ENCODE measurements at places on chromosomes 2 and 18.

- DNase-seq, result no peak
Measured at GRCh38 chr2:191615596-191615995, 62.3 kb upstream of the NABP1 start.

GRCh38 chr2:73925033-73925704, 1.5 kb upstream of the DGUOK start:
- no peak for DNase-seq

- DNase-seq, result no peak
Measured at GRCh38 chr2:85591563-85591962, 4.0 kb upstream of the RNF181 start.

GRCh38 chr2:216029416-216030129, 16.2 kb upstream of the MREG start:
- DNase-seq, result no peak

DNA sequence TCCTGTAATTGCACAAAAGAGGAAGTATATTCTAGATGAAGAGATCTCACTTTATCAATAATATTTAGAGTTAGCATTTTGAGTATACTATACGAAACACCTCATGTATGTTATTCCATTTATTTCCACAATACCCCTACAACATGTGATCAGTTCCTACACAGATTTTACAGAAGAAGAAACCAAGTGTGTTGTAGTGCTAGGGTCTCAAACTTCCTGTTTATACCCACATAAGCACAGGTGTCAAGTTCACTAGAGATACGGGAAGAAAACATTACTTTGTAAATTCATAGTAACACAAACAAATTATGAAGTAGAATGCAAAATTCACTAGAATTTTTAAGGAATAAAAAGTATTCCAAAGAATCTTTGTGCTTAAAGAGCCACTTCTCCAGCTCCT, 46.4 kb downstream of the KCTD18 start:
- no peak for DNase-seq

GRCh38 chr2:198615972-198616371, 811.6 kb downstream of the PLCL1 start:
- no peak for DNase-seq

DNA sequence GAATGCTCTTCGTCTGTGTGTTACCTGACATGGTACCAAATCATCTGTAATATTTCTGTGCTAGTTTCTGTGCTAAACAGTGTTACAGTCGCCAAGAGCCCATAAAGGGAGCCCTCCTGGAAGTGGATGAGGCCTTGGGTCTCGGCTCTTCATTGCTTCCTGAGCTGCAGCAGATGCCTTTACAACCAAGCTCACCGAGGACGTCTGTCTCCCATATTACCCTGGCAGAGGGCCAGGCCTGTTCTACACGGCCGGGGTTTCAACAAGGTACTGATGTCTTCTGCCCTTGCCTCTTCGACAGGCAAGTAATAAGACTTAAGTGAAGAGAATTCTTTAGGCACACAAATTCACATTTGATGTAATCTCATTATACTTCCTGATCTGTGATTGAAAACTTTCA, 16.8 kb downstream of the RPL31 start:
- no peak for DNase-seq

- DNase-seq, result no peak
Measured at GRCh38 chr18:58054041-58054781, 10.2 kb downstream of the NEDD4L start.

GRCh38 chr2:180322781-180323180, 315.7 kb upstream of the CWC22 start:
- DNase-seq, result no peak

- no peak for DNase-seq
Measured at GRCh38 chr18:32956591-32957315, 183.9 kb upstream of the KLHL14 start.

- DNase-seq, result no peak
Measured at GRCh38 chr2:58429014-58429875, 188.1 kb upstream of the FANCL start.

DNA sequence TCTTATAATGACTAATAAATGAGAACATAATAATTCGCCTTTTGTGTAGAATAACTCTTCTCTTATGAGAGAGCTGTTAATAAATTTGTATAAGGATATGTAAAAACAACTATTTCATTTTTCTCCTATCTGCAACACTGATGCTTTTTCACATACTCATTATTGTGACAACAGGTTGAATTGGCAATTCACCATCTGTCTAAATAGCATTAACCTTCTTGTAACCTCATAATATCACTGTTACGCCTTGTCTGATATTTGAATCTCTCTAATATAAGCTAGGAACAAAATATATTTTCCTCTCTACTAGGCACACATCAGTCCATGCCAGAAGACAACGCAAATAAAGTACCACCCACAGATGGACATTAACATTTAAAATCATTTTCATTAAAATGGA, 938.9 kb downstream of the CPS1 start:
- DNase-seq, result no peak

- DNase-seq, result no peak
Measured at GRCh38 chr2:152781175-152781574, 62.8 kb downstream of the ARL6IP6 start.

GRCh38 chr18:38520786-38521185, 955.2 kb upstream of the CELF4 start:
- no peak for DNase-seq

DNA sequence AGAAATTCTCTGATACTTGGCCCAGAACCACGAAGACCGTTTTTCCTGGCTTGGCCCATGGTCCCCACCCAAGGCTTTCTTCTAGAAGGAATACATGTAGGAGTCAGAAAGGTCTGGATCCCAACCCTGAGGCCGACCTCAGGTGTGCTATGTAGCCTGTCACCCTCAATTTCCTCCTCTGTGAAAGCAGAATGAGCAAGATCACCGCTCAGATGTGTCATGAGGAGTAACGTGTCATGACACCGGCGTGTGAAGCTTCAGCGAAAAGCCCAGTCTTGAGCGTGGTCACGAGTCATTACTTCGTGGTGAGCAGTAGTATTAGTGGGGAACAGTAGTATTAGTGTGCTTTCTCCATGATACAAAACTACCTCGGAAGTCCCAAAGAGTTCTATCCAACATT, 103.4 kb downstream of the ALPK2 start:
- peak; percentile 2 for DNase-seq

DNA sequence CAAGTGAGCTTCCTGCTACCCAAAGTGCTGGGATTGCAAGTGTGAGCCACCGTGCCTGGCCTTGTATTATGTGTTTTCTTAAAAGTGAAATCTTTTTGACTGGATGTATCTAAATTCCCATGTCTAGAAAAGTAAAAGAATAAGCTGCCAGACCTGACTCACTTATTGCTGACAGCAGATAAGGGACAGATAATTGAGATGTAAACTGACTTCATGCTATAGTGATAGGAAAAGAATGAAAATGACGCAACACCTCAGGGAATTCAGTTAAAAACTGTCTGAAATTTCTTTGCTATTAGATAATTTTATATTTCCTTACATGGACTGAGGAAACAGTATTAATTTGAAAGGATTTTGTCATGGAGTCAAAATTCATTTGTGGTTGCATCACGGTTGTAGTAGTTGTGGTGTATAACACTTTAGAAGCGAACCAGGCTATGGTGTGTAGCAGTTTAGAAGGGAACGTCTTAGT, 19.4 kb downstream of the TTC27 start:
- DNase-seq, result no peak

- no peak for DNase-seq
Measured at GRCh38 chr2:11102956-11103860, 52.1 kb upstream of the SLC66A3 start.

- DNase-seq, result no peak
Measured at GRCh38 chr18:23550898-23551297, 35.4 kb downstream of the NPC1 start.

DNA sequence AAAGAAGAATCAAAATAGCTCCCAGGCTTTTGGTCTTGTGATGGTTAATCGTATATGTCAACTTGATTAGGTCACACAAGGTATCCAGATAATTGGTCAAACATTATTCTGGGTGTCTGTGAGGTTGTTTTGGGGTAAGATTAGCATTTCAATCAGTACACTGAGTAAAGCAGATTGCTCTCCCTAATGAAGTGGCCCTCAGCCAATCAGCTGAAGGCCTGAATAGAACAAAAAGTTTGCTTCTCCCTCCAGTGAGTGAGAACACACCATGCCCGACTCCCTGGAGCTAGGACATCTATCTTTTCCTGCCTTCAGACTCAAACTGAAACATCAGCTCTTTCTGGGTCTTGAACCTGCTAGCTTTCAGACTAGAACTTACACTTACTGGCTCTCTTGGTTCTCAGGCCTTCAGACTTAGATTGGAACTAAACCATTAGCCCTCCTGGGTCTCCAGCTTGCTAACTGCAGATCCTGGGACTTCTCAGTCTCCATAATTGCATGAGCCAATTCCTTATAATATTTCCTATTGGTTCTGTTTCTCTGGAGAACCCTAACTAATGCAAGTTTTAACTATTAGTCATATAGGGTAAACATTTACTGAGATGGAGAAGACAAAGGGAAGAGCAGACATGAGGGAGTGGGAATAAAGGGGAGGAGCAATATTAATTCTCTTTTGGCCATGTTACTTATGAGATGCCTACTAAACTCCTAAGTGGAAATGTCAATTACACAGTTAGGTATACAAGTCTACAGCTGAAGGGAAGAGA, 25.5 kb downstream of the LNPK start:
- no peak for DNase-seq

DNA sequence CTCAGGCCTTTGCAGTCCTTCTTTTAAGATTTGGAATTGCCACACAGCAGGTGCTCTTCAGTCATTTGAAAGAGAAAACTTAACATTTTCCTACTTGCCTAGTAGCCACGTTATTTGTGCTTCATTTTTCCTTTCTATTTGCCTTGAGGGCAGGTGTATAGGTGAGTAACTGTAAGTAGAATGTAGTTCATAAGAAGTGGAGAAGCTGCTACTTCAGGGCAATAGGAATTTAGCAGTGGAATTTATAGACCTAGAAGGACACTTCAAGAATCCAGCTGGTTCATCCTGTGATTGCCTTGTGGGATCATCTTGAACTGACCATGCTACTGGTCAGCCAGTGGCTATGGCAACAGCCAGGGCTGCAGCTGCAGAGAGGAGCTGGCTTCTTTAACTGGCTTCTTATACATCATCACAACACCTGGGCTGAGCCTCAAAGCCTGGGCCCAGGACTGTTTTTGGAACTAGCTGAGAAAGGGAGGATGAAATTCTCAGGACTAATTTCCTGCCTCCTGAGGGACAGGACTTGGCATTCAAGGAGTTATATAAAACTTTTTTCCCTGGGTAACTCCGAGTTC, 5.1 kb upstream of the LANCL1 start:
- DNase-seq, result no peak

DNA sequence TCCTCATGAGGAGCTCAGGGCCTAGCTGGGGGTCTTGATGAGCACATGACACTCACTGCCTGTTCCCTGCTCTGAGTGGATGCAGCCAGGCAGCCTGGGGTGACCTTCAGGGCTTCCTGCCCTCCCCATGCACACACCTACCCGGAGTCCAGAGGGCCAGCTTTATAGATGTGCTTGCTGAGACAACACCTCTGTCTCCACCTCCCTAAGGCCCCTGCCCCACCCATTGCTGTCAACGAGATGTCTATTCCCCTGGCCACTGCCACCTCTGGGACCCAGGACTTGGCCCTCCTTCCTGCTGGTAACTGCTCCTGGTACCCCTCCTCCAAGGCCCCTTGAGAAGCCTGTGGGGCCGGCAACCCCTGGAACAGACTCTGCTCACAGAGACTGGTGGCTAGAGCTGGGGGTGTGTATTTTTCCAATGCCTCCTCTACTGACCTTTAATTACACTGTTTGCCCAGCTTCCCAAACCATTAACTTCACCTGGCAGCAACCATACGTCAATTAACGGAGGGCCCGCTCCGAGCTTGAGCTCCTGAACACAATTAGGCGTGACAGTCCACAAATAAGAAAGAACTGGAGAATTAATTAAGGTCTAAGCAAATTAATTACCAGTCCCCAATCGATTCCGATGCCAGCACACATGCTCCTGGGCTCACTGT, 66.3 kb downstream of the EMX1 start:
- DNase-seq, result no peak

GRCh38 chr2:150520887-150521664, 33.6 kb upstream of the RND3 start:
- no peak for DNase-seq

DNA sequence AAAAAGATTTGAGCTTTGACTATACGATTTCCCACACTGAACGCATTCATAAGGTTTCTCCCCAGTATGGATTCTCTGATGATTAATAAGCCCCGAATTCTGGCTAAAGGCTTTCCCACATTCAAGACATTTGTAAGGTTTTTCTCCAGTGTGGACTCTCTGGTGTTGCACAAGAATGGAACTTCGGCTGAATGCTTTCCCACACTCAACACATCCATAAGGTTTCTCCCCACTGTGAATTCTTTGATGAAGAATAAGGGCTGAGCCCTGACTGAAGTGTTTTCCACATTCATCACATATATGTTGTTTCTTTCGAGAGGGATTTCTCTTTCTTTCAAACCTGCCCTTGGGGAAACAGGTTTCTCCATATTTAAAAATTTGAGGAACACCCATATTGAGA, 6.9 kb downstream of the ZNF24 start:
- DNase-seq, result no peak

DNA sequence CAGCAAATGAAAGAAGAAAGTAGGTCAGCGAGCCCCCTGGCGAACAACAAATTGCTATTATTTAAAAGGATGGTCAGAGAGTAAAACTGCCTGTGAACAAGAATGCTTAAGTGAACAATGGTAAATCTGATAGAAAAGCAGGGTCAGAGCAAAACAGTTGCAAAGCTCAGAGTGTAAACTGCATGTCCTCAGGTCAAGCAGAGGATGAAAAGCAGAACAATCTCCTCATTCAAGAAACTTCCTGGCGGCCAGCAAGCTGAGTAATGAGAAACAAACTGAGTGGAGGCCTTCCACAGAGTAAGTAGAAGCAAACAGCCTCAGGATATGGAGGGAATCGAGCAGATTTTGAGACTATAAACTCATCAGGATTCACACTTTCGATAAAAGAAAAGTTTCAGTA, 117.9 kb downstream of the PPP1R1C start:
- DNase-seq, result no peak

GRCh38 chr2:9484533-9484932, 10.2 kb downstream of the IAH1 start:
- no peak for DNase-seq

DNA sequence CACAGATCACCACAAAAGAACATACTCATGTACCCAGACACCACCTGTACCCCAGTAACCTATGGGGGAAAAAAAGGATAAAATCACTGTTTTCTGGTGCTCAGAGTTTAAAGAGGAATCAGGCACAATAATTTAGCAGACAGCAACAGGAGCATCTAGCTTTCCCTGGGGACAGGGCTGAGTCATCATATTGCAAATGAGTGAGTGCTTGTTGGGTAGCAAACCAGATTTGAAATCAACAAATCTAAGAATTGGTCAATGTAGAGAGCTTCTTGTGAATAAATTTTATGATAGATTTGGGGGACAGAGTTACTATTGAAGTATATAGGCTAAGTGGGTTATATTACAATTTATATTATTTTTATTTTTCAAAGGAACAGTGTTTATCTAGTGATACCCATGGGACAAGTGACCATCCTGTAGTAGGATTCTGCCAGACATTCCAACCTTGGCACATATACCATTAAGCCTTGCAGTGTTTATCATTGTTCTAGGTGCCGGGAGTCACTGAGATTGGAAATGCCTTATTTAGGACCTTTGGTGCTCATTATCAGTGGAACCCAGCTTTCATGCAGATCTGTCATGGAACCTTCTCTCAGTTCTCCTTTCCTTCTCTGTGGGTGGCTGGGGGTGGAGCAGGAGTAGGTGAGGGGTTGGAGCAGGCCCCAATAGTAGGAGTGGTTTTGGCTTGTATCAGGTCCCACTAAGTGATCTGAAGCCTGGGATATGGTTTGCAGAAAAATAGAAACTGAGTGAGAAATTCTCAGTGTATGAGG, 117.2 kb downstream of the CERS6 start:
- DNase-seq, result no peak

Data from activated naive CD4-positive, alpha-beta T cell (primary cell).